ENCODE measurements at places on chromosomes 5 and 9.

DNA sequence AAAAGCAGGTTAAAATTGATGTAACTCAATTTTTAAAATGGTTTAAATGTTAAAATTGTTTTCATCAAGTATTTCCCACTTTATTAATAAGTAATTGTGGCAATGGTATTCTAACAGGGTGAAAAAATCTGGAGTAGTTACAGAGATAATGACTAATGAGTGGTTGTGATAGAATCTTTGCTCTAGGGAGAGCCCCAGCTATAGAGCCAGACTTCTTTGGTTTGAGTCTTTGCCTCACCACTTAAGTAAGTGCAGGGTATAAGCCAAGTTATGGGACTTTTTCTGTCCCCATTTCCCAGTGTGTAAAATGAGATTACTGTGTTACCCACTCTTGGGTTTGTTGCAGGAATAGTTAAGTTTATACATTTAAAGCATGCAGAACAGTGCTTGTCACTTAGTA, 158.1 kb downstream of the FER start:
- DNase-seq = no peak

GRCh38 chr5:141743866-141744272, 61.8 kb upstream of the ARAP3 start:
- DNase-seq = no peak

GRCh38 chr5:111887706-111888105, 130.7 kb upstream of the NREP start:
- no peak for DNase-seq

DNA sequence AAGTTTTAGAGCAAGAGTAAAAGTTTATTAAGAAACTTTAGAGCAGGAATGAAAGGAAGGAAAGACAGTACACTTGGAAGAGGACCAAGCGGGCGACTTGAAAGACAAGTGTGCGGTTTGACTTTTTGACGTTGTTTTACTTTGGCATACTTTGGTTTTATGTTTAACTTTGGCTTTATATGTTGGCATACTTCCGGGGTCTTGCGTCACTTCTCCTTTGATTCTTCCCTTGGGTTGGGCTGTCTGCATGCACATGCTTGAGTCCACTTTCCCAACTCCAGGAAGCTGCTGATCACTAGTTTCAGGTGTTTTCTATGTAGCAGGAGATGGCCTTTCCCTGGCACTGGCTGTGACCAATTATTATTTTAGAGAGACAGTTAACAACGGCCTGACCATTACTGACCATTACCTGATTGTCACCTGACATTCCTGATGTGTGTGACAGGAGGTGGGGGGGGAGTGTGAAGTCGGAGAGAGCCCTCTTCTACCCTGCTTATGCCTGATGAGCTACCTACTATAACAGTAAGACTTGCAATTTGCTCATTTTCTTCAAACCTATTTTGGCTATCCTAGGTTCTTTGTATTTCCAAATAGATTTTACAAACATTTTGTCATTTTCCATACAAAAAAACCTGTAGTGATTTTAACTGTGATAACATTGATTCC, 45.5 kb downstream of the TNFSF8 start:
- DNase-seq = no peak

DNA sequence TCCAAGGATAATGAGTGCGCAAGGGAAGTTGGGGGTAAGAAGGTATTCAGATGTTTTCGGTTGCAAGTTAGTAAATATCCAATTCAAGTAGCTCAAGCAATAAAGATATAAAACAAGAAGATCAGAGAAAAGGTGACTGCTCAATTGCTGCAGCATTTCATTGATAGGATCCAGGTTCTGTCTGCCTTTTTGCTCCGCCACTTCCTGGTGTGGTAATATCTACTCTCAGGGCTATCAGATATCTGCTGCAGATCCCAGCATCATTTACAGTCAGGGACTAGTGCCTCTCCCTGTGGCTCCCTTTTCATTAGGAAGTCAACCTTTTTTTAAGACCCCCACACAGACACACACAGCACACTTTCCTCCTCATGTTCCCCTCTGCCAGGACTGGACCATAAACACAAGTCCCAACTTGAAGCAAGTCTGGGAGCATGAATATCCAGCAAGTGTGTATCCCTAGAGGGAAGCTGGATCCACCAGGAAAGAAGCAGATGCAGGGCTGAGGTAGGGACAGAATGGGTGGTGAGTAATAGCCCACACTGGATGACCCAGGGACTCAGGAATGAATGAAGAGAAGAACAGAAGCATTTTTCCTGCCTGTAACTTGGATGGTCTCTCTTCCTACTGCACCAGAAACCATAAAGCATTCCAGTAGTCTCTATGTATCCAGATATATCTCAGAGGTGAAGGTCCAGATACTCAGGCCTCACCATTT, 53.7 kb downstream of the ZNF622 start:
- no peak for DNase-seq

DNA sequence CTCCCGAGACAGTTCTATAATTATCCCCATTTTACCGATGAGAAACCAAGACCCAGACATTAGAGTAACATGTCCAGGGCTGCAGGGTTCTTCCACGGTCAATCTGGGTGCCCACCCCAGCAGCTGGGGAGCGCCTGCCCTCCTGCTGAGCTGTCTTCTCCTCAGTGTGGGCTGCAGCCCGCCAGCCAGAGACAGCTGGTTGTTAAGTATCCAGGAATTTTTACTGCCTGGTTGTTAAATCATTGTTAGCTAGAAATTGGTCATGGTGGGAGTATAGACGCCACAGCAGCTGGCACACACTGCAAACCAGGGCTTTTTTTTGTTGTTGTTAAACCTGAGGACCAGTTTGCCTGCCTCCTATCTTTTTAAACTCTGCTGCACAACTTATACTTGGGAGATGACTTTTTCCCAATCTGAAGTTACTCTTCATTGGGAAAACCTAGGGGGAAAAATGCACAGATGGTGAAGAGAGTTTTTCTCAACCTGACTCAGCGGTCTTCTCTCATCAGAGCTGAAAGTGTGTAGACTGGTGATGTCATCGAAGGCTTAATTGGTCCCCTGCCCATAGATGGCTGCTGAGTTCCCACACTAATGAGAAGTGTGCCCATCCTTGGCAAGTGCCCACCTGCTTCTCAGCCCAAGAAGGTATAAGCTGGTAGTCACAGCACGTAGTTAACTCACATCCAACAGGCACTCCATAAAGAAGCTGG, 208.6 kb downstream of the DRD1 start:
- DNase-seq = no peak

DNA sequence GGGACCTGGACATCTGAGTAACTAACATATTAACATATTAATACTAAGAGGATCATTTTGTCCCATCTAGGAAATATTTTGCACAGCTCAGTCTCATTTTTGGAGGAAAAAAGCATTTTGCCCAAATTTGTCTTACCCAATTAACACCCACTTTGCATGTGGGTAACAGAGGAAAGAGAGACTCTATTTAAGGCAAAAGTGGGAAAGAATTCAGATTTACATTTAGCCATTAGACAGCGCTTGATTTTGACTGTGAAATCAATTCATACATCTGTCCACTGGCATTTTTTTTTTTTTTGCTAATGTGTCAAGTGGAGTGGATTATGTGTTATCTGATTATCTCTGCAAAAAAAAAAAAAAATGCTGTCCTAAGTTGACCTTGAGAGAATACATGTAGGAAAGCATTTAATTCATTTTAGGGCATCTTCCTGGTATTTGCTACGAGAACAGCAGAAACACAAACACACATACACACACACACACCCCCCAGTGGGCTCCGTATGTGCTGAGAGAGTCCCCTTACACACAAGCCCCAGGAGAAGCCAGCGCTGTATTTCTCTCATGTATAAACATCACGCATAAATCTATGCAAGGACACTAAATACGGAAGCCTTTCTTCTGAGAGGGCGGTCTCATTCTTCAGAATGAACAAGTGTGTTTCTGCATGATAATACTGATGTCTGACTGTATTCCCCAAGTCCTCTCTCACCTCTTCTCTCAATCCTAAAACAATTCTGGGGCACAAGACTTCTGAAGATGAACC, 202.0 kb upstream of the KLF9 start:
- DNase-seq = no peak

- DNase-seq = no peak
These were observed 65.9 kb upstream of the NEK6 start for GRCh38 chr9:124191691-124192395.

DNA sequence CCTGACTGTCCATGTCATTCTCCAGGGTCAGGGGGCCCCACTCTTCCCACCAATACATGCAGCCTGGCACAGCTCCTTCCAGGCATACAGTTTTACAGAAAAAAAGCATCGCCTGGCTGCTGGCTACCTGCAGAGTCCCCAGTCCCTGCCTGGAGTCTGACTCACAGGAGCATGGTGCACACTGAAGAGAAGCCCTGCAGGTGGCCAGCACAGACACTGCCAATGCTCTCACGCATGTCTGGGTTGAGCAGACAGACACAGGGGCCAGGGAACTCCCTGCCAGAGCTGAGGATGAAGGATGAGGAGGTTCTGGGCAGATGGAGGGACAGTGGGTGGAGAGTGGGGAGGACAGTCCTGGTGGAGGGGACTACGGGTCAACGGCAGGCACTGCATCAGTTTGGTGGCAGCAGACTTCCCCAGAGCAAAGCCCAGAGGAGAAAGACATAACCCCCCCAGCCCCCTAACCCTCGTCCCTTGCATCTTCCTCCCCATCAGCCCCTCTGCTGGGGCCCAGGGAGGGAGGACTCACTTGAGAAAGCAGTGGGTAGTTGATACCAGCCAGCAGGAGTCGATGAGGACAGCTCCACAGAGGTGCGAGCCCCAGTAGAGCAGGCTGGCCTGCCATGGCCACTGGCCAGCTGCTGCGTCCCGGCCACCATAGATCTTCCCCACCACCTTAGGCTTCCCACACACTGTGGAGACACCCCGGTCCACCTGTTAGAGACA, 72.9 kb upstream of the SPTLC1 start:
- no peak for DNase-seq

DNA sequence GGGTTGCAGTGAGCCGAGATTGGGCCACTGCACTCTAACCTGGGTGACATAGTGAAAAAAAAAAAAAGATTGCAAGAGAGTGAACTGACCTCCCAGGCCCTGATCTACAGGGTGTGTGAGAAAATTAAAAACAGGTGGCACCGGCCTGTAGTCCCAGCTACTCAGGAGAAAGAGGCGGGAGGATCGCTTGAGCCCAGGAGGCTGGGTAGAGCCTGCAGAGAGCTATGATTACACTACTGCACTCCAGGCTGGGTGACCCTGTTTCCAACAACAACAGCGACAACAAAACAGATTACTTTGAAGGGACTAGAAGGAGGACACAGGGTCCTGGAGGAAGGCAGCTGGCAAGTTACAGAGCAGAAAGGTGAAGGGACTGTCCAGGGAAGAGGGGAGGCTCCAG, 42.2 kb upstream of the FABP6 start:
- DNase-seq = no peak

DNA sequence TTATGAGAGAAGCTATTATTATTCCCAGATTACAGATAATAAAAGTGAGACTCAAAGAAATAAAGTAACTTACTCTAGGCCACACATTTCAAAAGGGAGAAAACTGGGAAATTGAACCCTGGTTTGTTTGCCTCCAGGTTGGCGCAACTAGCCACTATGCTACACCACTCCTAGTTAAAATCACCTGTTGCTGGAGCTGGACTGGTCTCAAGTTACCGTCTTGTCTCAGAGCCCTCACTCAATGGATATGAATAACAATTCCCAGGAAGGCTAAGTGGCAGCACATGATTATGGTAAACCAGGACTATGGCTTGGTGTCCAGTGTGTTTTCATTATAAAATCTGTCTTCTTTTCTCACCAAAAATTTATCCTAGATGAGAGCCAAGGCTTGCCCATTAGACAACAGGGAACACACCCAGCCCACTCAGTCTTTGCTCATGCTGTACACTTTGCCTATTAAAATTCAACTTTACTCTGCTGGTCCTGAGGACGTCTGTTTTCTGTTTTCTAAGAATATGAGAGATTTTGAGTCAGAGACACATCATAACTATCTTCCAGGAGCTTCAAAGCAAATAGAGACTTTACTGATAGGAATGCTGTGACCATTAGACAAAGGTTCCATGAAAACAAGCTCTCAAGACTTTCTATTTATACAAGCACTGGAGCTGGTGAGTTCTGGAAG, 58.1 kb downstream of the ADRB2 start:
- DNase-seq = no peak

DNA sequence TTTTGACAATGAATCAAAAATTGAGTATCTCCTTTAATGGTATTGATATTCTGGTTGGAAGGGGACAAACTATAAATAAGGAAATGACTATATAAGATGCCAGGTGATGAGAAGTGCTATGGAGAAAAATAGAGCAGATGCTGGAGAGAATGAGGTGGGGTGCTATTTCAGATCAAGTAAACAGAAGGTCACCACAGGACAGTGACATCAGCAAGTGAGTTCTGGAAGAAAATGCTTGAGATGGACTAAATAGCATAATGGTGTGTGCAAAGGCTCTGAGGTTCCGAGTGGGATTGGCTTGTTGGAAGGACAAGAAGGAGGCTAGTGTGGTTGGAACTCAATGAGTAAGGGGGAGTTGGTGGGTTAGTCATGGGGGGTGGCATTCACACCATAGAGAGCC, 157.5 kb upstream of the SGCD start:
- no peak for DNase-seq

DNA sequence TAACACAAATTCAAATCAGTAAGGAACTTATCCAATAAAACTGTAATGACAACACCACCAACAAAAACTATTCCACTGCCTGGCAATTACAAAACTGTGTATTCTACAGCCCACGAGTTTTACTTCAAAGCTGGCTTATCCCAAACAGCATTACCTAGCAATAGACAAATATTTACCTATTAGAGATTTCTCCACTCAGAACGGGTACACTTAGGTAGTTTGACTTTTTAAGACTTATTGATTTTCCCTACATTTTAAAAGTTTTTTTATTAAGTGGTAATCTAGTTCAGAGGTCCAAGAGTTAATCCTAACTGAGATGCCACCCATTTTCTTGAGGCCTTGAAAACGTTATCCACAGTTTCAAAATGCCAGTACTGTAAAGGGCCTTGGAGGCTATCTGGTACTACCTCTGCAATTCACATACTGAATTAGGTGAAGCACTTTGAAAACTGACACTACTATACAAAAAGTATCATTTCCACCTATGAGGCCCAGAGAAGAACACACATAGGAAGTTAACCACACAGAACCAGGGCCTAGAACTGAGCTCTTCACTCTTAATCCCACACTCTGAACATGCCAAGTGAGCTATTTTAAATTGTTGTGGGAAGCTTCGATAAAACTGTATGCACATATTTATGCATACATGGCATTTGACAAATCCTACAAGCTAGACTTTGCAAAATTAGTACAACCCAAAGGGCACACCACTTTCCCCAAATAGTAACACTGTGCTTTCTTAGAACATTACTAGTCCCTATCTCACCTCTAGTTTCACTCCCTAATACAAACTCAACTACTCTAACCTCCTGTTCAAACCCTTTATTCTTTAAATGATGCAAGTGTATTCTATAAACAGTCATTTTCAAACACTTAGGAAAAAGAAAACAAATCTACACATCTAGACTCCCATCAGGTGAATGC, 2.1 kb downstream of the NADK2 start:
- DNase-seq = no peak

- no peak for DNase-seq
These were observed 6.0 kb upstream of the LCP2 start for GRCh38 chr5:170303549-170303948.

DNA sequence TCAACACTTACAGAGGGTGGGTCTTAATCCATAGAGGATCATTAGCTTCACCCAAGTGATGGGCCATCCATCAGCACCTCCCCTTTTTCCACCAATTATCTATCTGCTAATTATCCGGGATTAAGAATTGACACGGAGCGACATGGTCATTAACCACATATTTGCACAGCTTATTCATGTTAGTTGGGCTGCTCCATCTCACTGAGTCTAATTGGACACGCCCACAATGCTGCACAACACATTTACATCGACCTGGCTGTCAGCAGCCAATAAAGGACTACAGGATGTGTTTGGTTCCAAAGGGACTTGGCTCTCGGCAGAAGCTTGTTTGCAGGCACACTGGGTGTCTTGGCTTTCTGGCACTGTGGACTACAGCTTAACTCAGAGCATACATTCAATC, 21.6 kb downstream of the FOXE1 start:
- DNase-seq = no peak
